ENCODE measurements at places on chromosomes 16 and 17.

DNA sequence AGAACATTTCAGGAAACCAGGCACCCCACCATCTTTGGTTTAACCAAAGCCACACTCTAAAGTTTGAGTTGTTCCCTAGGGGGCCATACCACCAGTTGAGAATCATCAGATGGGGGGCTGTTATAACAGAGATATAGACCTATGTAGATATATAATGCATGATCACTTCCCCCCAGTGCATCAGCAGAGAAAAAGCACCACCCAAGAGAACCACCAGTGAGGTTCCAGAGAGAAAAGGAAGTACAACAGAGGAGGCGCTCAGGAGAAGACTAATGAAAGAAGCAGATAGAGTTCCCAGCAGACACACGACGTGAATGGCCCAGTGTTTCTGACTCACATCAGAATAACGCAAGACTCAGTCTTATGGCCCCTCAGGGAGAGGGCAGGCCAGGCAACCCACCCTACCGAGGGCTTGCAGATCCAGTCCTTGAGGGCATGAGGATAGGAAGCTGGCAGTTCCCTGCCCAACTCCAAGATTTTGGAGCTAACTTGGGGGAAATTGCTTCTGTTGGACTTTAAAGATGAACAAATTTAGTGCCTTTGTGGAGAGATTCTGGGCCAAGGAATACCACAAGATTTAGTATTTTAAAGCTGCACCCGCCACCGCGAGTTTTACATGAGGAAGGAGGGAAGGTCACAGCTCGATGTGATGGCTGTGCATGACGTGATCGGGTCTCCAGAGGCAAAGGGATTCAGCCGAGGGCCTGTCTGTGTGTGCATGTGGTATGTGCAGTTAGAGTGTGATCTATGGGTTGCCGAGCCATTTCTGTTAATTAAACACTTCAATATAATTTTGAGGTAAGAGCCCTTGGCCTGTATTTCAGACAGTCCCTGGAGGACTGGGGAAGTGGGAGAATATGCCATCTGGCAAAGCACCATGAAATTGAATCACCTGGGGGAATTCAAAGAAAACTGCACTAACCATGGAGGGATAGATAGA lies 53.1 kb downstream of the AIPL1 start:
- DNase-seq, result no peak

DNA sequence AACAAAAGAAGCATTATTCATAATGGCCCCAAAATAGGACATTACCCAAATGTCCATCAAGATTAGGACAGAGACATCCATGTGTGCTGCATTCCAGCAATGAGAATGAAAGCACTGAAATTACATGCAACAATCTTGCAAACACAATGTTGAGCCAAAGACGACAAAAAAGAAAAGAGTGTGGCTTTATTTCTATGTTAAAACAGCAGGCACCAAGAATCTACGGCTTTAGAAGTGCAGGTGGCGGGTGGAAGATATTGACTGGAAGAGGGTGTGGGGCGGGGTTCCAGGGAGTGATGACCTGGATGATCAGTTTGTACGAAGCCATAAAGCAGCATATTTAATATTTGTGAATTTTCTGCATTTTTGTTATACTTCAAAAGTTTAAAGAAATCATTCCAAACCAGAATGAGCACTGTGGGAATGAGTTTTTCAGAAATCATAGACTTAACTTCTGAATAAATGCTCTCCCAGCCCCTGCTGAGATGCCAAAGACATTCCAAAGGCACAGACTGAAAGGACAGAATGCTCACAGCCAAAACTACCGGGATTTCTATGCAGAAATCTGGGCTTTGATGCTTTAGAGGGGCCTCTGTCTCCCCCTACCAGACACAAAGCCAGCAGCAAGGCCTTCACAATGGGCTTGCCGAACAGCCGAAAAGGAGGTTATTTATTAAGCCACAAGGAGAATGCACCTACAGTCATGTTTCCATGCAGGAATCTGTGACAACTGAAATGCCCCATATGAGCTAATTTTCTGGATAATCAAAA lies 361.6 kb downstream of the GRIN2A start:
- DNase-seq, result no peak

GRCh38 chr17:27492470-27492869 lies 36.2 kb downstream of the KSR1 start:
- DNase-seq, result no peak

DNA sequence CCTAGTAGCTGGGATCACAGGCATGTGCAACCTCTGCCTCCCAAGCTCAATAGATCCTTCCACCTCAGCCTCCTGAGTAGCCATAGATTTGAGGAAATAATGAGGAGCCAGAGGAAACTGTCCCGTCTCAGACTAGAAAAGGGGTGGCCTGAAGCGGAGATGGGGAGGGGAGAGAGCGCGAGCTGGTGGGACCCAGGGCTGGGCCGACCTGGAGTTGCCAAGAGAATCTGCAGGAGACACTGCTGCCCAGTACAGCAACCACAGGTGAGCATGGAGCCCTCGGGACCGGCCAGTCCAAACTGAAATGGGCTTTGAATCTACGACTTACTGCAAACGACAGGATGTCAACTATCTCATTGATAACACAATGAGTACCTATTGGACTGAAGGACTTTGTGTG lies 24.3 kb downstream of the CD300A start:
- no peak for DNase-seq
